ENCODE measurements at places on chromosomes 4 and X. TPM values are rescaled to one million over a fixed set of nuclear protein-coding genes. Genes with fewer than 3 reads are reported as not detected.
A peak's percentile ranks its signal among the peaks of the same experiment; 100 is the strongest.

GRCh38 chr4:1356181-1356998 is 9.4 kb downstream of the UVSSA start:
- no peak for DNase-seq
- no peaks in the 10 kb centered on the region for H3K4me1 ChIP-seq
- no peak overlapping the region for H3K4me3 ChIP-seq
- no peaks in the 10 kb centered on the region for H3K36me3 ChIP-seq

DNA sequence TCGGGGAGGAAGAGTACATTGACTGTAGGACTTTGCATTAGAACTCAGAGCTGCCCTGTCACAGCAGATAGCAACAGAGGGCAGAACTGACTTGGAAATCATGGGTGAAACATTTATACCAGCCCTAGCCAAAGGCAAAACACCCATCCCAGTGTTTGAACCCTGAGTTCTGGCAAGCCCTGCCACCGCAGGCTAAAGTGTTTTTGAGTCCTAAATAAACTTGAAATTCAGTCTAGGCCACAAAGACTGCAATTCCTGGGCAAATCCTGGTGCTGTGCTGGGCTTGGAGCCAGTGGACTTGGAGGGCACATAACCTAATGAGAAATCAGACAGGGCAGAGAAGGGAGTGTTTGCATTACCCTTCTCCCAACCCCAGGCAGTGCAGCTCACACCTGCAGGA is 1015.7 kb downstream of the FSTL5 start:
- no peaks in the 10 kb centered on the region for H3K27me3 ChIP-seq
- H3K4me1 ChIP-seq: no peaks in the 10 kb centered on the region
- H3K4me3 ChIP-seq: no peak overlapping the region
- H3K27ac ChIP-seq: no peak overlapping the region
- DNase-seq: no peak

DNA sequence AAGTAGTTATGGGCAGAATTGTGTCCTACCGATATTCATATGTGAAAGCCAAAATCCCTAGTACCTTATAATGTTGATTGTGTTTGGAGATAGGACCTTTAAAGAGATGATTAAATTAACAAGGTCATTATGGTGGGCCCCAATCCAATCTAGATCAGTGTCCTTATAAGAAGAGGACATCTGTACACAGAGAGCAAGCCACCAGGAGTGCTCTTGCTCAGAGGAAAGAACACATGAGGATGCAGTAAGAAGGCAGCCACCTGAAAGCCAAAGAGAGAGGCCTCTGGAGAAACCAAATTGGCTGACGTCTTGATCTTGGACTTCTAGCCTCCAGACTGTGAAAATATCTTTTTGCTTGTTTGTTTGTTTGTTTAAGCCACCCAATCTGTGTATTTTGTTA is 1290.8 kb upstream of the PABPC4L start:
- no peak overlapping the region for H3K4me3 ChIP-seq
- H3K36me3 ChIP-seq: no peaks in the 10 kb centered on the region
- no peaks in the 10 kb centered on the region for H3K27me3 ChIP-seq
- no peak overlapping the region for H3K27ac ChIP-seq
- no peaks in the 10 kb centered on the region for H3K4me1 ChIP-seq
- DNase-seq: no peak

DNA sequence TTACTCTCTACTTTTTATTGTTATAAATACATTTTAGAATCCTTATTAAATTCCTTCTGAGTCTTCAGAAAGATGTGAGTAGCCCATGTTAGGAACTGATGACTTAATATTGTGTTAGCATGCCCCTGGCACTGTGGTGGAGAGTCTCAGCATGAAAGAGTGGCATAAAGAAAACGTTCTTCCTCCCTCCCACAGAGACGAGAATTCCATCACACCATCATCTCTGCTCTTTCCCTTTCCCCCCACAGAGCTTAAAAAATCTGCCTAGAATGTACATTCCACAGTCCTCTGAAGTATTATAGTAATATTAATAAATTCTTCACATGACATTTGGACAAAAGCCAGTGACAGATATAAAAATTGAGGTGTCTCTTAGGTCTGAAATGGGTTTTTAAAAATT is 117.8 kb upstream of the DKK2 start:
- no peak overlapping the region for H3K27ac ChIP-seq
- no peak for DNase-seq

DNA sequence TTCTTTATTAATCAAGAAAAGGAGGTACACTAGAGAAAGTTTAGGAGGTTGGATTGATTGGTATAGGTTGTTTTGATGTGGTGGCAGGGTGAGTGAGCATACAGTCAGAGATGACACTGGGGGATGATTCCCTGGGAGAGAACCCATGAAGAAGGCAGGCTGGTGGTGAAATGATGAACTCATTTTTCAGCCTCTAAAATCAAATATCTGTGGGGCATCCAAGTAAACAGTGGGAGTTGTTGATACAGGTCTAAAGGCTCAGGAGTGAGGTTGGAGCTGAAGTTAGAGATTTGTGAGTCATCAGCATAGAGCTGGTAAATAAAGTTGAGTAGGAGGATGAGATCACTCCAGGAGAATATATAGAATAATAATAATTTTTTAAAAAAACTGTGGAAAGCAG is 10.0 kb upstream of the AP1S2 start:
- no peak overlapping the region for H3K4me3 ChIP-seq
- DNase-seq: no peak
- no peak overlapping the region for H3K27ac ChIP-seq
- H3K4me1 ChIP-seq: no peaks in the 10 kb centered on the region
- H3K27me3 ChIP-seq: no peaks in the 10 kb centered on the region

- no peak for DNase-seq
- H3K4me1 ChIP-seq: no peaks in the 10 kb centered on the region
- H3K36me3 ChIP-seq: no peaks in the 10 kb centered on the region
- no peak overlapping the region for H3K4me3 ChIP-seq
- no peaks in the 10 kb centered on the region for H3K27me3 ChIP-seq
These were observed 39.1 kb upstream of the MBTPS2 start for GRCh38 chrX:21800344-21800770.

The DSPP gene
- total RNA-seq: not detected

- DNase-seq: no peak
- H3K4me3 ChIP-seq: no peak overlapping the region
- no peaks in the 10 kb centered on the region for H3K4me1 ChIP-seq
- no peak overlapping the region for H3K27ac ChIP-seq
These were observed 44.3 kb downstream of the CHST7 start for GRCh38 chrX:46617906-46618305.

- H3K27ac ChIP-seq: no peak overlapping the region
- no peak for DNase-seq
- H3K27me3 ChIP-seq: no peaks in the 10 kb centered on the region
These were observed 109.0 kb upstream of the AADAT start for GRCh38 chr4:170198747-170199146.

- no peak overlapping the region for H3K27ac ChIP-seq
- DNase-seq: no peak
- no peak overlapping the region for H3K4me3 ChIP-seq
- no peaks in the 10 kb centered on the region for H3K27me3 ChIP-seq
These were observed 246.8 kb downstream of the TRAM1L1 start for GRCh38 chr4:116838609-116839008.

DNA sequence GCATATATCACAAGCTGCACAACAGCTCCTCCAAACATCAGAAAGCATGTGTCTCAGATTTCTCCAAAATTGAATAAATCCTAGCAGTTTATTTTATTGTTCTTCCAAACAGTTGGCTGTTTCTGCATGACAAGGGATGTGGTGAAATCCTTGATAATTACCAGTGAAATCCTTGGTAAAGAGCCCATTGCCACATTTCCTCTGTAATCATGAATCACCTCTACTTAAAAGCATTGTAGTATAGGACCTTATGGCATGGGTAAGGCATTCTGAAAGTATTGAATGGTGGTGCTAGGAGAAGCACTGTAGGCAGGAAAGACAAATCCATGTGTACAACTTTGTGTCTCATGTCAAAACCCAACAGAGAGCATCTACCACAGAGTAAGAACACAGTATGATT is 135.8 kb upstream of the NDST3 start:
- no peaks in the 10 kb centered on the region for H3K27me3 ChIP-seq
- H3K36me3 ChIP-seq: no peaks in the 10 kb centered on the region
- H3K4me3 ChIP-seq: no peak overlapping the region
- H3K4me1 ChIP-seq: no peaks in the 10 kb centered on the region
- DNase-seq: no peak
- H3K27ac ChIP-seq: no peak overlapping the region

The BDH2 gene
- 36.8 TPM for total RNA-seq

The MAGEB17 gene
- total RNA-seq: 0.11 TPM

The UGT2B11 gene
- total RNA-seq: not detected

DNA sequence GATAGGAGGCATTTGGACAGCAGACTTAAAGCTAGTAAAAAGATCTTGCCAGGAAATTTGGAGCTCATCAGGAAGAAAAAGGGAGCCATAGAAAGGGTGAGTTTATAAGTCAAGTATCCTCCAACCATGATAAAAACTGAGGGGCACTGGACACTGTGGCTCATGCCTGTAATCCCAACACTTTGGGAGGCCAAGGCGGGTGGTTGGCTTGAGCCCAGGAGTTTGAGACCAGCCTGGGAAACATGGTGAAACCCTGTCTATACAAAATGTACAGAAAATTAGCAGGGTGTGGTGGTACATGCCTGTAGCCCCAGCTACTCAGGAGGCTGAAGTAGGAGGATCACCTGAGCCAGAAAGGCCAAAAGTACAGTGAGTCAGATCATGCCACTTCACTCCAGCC is 48.7 kb downstream of the ANTXR2 start:
- no peak overlapping the region for H3K4me3 ChIP-seq
- H3K36me3 ChIP-seq: peaks cover 40% of the 10 kb centered on the region
- H3K4me1 ChIP-seq: peaks cover 5% of the 10 kb centered on the region
- no peaks in the 10 kb centered on the region for H3K27me3 ChIP-seq
- H3K27ac ChIP-seq: no peak overlapping the region

GRCh38 chr4:40550948-40551462 is 78.7 kb downstream of the RBM47 start:
- H3K4me1 ChIP-seq: no peaks in the 10 kb centered on the region
- H3K27me3 ChIP-seq: no peaks in the 10 kb centered on the region
- H3K27ac ChIP-seq: no peak overlapping the region
- peak overlapping the region; percentile 12 for H3K4me3 ChIP-seq
- H3K36me3 ChIP-seq: no peaks in the 10 kb centered on the region
- DNase-seq: peak; percentile 11

GRCh38 chr4:156676116-156676851 is 295.3 kb downstream of the PDGFC start:
- no peak for DNase-seq
- no peaks in the 10 kb centered on the region for H3K36me3 ChIP-seq
- H3K27ac ChIP-seq: no peak overlapping the region
- no peaks in the 10 kb centered on the region for H3K4me1 ChIP-seq
- no peak overlapping the region for H3K4me3 ChIP-seq

DNA sequence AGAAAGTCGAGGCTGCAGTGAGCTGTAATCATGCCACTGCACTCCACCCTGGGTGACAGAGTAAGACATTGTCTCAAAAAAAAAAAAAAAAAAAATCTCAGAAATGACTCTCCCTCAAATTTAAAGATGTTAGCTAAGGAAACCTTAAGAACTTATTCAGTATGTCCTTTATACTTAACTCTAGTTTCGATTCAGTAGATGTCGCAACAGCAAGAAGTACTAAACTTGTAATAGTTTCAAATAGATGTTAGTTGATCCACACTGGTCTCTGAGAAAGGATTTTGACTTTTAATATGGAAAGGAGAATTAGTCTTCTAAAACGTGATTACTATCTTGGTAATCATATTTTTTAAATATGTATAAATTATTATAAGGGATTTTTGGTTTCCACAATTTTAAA is 29.6 kb downstream of the NKX3-2 start:
- no peaks in the 10 kb centered on the region for H3K27me3 ChIP-seq
- H3K4me3 ChIP-seq: no peak overlapping the region
- H3K36me3 ChIP-seq: no peaks in the 10 kb centered on the region

- H3K27me3 ChIP-seq: no peaks in the 10 kb centered on the region
- no peaks in the 10 kb centered on the region for H3K36me3 ChIP-seq
These were observed 128.6 kb downstream of the SHROOM3 start for GRCh38 chr4:76563454-76564122.

DNA sequence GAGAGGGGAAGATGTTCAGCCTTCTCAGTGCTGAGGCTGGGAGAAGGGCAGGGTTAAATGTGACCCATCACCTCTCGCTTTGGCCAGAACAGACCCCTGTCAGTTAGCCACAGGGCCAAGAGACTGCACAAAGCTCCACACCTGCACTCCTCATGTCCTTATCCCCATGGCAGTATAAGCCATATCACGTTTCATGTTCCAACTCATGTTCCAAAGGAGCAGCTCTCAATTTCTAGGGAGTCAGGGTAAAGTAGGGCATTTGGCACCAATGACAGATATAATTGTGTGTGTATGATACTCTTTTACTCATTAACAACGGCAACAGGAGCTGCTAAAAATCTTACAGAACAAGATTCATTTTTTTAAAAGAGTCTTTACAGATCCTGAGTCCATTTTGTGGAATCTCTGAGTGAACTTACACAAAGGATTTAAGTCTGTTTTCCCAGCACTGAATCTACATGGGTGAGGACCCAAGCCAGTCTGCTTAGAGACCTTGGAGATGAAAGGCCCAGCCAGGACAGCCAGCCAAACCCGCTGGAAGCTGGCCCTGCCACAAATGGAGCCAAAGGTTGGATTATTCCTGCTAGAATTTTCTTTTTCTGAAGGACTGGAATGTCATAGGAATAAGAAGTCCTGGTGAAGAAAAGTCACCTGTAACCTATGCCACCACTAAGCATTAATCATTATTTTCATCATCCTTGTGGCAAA is 129.1 kb upstream of the SMAD1 start:
- no peaks in the 10 kb centered on the region for H3K4me1 ChIP-seq
- no peak for DNase-seq
- H3K4me3 ChIP-seq: no peak overlapping the region
- no peak overlapping the region for H3K27ac ChIP-seq

DNA sequence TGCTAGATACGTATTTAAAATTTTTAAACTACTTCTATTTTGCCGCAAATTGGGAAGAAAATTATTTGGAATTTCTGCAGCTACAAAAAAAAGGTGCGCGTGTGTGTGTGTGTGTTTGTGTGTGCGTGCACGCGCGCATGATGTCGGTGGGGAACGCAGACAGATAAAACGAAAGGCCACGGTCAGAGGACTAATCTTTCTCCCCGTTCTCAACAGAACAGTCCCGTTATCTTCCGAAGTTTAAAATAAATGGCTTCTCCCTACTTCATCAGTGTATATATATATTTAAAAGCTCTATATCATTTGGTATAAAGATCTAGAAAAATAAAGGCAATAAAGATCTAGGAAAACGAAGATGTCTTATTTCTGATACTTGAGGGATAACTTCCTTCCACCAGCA is 1.5 kb downstream of the MGARP start:
- H3K27ac ChIP-seq: no peak overlapping the region
- no peaks in the 10 kb centered on the region for H3K27me3 ChIP-seq
- no peaks in the 10 kb centered on the region for H3K4me1 ChIP-seq

All from SJSA1 (cell line).